ENCODE measurements at places on chromosomes 11 and 22.

- no peak for DNase-seq
These were observed 28.4 kb upstream of the CACNG2 start for GRCh38 chr22:36731916-36732315.

GRCh38 chr11:13868710-13869397 lies 93.7 kb upstream of the SPON1 start:
- no peak for DNase-seq

GRCh38 chr11:82267186-82267585 lies 466.5 kb downstream of the FAM181B start:
- DNase-seq: no peak

DNA sequence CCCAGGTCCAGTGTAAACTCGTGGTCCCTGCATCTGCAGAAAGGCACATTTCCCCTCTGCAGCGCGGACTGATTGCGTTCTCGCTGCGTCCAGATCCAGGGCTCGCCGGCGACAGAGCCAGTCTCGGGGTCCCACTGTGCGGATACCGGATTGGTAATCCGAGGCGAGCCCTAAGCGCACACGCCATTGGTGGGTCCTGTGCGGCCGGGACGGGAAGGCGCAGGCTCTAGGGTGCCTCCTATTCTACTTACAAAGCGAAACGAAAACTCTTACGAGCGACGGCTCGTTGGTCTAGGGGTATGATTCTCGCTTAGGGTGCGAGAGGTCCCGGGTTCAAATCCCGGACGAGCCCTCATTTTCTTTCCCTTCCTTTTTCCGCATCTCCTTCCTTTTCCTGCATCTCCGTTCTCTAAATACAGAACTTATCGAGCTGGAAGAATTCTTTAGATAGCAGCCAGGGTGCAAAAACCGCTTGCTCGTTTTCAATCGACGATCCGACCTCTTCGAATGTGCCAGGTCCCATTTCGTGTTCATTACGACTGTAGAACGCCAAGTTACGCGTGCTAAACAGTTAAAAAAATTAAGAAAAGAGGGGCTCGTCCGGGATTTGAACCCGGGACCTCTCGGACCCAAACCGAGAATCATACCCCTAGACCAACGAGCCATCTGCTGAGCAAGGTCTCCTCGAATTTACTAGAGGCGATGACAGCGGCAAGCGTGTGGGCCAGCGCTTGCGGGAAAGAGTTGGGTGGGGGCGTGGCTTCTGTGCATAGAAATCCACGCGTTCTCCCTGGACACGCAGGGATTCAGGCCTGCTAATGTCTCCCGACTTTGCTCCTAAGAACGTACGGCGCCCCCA lies 29.2 kb upstream of the WNT11 start:
- peak; percentile 76 for DNase-seq

GRCh38 chr11:112253605-112254242 lies 6.9 kb downstream of the PLET1 start:
- DNase-seq: no peak

DNA sequence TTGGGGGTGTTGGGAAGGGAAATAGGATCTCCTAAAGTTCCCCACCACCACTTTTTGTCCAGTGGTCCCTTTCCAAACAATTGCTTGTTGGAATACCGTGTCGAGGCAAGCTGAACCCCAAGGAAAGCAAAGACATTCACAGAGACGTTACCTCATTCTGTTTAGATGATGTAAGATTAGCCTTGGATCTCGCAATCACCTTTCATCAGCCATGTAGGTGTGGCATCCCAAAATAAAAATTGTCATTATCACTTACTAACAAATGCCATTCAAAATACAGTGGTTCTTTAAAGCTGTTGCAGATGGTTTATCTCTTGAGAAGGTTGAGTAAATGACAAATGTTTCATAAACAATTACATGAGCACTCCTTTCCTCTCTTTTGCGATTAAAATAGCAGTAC lies 86.5 kb upstream of the SLC25A18 start:
- no peak for DNase-seq

GRCh38 chr11:47869544-47870393 lies 21.6 kb upstream of the NUP160 start:
- no peak for DNase-seq

- DNase-seq: no peak
These were observed 118.5 kb upstream of the GRIA4 start for GRCh38 chr11:105491394-105491793.

DNA sequence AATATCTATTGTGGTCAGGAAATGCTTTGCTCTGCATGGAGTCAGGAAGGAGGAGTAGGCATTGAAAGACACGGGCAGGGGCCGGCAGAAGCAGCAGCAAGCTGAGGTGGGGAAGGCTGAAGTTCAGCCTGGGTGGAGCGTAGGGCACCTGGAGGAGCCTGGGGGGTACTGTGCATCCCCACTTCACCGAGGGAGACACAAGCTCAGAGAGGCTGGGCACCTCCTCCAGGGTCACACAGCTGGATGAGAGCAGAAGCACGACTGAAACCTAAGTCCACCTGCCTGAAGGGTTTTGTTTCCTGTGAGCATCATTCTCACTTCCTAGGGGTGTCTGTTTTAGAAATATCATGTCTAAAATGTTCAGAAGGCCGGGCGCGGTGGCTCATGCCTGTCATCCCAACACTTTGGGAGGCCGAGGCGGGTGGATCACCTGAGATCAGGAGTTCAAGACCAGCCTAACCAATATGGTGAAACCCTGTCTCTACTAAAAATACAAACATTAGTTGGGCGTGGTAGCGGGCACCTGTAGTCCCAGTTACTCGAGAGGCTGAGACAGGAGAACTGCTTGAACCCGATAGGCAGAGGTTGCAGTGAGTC lies 138.3 kb downstream of the MPPED1 start:
- DNase-seq: no peak

GRCh38 chr11:21771097-21771496 lies 421.8 kb upstream of the ANO5 start:
- DNase-seq: no peak

- no peak for DNase-seq
These were observed 19.6 kb downstream of the ADM start for GRCh38 chr11:10324474-10324873.

DNA sequence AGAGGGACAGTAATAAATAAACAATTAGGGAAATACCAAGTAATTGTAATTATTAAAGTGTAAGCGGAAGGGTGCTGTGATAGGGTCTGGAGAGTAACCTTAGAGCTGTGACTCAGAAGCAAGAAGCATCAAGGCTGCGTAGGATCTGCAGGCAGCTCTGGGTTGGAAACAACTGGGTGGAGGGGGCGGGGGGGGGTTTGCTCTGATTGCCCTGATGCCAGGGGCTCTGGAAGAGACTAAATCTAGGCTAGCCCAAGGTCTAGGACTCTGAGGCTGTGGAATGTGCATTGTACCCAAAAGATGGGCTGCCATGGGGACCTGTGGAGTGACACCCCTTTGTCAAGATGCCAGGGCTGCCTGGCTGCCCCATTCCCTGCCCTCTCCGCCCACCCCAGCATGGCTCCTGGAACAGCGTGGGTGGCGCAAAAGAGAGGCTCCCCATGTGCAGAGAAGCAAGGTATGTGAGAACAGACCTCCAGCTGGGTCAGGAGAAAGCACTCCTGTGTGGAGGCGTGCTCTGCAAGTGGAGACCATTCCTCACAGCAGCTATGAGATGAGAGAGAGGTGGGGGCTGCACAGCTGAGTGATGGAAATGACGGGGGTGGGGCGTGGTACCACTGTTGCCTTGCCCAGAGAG lies 101.1 kb upstream of the CRYBB3 start:
- DNase-seq: no peak

- DNase-seq: no peak
These were observed 38.5 kb upstream of the NAV2 start for GRCh38 chr11:19673924-19674729.

GRCh38 chr11:71140206-71140919 lies 112.0 kb downstream of the SHANK2 start:
- DNase-seq: no peak

DNA sequence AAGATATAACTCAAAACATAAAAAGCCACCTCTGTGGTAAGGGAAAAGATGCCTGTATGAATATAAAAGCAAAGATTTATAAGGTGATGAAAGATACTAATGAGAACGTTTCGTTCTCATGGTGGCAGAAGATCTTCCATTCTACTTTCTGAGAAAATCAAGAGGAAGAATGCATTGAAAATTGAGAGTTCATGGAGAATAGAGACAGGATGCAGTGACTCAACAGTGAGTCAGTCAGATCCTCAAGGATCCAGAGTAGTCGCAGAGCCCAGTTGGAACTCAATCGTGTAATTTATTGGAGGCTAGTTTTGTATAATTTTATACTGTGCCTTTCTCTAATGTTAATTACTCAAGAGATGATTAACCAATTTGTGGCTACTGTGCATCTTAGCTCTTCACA lies 73.3 kb downstream of the ENTHD1 start:
- no peak for DNase-seq

GRCh38 chr11:73577496-73577917 lies 20.4 kb downstream of the FAM168A start:
- peak; percentile 36 for DNase-seq

- no peak for DNase-seq
These were observed 118.3 kb downstream of the VPREB1 start for GRCh38 chr22:22362936-22363335.

GRCh38 chr22:45200860-45201511 lies 37.3 kb downstream of the NUP50 start:
- peak; percentile 74 for DNase-seq

DNA sequence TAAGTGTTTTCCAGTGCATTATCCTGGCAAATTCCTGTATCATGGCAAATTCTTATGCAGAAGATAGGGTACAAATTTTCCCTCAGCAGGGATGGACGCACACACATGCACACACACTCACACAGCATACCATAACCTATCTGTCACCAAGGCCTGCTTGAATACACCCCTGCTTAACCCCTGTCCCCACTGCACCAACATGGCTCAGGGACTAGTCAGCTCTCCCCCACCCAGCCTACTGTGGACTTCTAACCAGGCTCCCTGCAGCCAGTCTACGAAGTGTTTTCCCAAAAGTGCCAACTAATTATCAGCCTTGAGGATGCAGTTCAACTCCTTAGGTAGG lies 63.1 kb downstream of the RAB30 start:
- DNase-seq: no peak

DNA sequence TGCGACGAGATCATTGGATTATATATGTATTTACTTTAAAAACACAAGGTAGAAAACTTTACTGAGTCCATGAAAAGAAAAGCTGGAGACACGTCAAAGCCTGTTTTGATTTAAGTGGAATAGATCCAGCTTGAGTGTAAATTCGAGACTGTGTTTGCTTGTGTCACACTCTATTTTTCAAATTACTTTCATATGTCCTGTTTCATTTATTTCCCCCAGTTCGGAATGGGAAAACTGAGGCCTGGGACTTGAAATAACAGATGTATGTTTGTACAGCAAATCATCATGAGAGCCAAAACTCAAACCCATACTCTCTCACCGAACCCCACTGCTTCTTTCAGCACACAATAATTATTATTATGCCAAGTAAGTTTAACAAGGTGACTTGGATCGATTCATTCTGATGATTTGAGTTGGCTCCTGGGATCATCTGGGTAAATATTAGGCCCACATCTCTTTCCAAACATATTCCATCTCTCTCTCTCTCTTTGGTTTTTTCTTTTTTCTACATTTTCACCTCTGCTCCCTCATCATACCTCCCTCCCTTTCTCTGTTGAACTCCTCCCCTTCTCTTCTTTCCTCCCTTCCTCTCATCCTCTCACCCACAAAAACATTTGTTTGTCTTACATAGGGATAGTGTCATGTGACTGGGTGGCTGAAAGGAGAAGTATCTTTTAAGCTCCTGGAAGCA lies 21.2 kb downstream of the FZD4 start:
- no peak for DNase-seq

GRCh38 chr11:104781037-104781436 lies 117.2 kb downstream of the CASP12 start:
- no peak for DNase-seq

DNA sequence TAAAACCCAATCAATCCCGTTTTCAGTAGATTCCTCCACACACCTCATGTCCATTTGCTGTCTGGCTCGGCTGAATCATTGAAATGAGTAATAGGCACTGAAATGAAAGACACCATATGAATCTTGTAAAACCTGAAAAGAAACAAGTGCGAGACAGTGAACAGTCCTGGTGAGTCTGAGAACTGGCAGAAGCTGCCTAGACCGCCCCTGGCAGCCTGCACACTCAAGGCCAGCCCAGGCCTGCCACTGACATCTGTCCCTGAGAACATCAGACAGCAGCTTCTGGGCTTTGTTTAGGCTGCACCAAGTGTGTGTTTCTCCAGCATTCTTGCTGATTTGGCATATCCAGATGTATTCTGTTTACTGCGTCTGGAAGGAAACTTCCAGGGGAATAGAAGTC lies 44.8 kb downstream of the ENDOD1 start:
- no peak for DNase-seq

DNA sequence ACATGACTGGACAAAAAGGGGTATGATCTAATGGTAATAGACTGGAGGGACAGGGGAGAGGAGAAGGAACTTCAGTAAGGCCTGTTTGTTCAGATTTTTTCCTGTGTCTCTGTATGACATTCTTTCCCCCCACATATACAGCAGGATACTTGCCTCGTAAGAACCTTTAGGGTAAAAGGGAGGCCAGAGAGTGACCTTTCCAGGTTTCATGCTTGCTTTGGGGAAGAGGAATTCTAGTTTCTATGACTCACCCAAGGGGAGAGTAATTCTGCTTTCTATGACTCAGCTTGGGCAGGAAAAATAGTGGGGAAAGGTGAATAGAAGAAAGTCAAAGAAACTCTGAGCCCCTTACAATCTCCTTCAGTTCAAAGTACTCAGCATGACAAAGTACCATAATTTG lies 457.0 kb downstream of the DLG2 start:
- peak; percentile 49 for DNase-seq

GRCh38 chr22:23903328-23903971 lies 9.3 kb downstream of the MIF start:
- DNase-seq: no peak

Measured in brain pericyte (primary cell).